Amygdala (tissue), 56 donors: ENCODE measurements at places on chromosomes 4 and X.

- no peak for DNase-seq
Measured at GRCh38 chr4:104979083-104979760, 167.5 kb upstream of the TET2 start.

DNA sequence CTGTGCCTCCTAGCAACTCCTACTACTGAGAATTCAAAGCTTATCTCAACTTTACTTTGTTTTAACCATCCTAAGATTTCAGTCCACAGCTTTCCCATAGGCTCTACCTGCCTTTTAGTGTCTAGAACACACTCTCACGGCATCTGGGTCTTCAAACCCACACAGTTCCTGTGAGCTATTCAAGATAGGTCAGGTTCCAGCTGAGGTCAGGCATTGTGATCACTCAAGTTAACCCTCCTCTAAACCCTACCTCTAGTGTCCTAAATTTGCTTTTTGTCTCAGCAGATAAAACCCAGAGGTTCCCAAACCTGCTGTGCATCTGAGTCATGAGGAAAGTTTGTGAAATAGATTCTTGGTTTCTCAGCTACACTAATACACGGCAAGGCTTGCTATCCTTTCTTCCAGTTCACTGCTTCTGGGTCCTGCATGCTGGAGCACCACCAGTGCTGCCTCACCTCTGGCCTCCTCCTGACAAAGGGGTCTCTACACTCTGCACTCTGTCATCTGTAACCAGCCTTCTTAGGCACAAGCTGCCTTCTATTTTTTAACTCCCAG, 324.6 kb upstream of the MAGEB2 start:
- no peak for DNase-seq

GRCh38 chr4:7004331-7004730, 38.8 kb upstream of the TADA2B start:
- DNase-seq = no peak

GRCh38 chrX:40496728-40497127, 84.0 kb upstream of the ATP6AP2 start:
- peak; percentile 14 for DNase-seq

DNA sequence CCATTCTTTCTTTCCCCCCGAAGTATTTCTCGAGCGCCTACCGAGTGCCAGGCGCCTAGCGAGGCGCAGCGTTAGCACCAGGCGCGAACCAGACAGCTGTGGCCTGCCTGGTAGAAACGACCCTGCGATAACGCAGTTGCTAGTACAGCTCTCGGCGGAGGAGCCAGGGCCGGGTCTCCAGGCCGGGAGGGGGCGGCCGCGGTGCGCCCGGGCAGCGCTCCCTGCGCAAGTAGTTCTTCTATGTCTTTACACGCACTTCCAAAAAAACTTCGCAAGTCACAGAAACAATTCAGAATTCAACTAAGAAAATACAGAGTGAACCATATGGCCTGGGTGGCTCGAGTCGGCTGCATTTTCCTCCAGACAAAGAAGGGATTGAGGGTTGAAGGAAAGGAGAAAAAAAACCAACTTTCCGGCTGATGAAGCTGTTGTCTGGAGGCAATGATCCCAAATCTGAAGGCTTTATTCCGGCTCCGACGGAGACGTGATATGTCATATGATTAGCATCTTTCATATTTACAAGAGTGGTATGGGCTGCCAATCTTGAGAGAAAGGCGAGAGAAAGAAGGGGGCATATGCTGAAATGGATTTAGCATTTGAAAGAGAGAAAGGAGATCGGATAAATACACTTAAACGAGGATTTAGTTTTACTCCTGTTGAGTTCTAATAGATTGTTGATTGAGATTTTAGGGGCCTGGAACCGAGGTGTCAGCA, 7.2 kb upstream of the NEUROG2 start:
- DNase-seq = peak; percentile 9

DNA sequence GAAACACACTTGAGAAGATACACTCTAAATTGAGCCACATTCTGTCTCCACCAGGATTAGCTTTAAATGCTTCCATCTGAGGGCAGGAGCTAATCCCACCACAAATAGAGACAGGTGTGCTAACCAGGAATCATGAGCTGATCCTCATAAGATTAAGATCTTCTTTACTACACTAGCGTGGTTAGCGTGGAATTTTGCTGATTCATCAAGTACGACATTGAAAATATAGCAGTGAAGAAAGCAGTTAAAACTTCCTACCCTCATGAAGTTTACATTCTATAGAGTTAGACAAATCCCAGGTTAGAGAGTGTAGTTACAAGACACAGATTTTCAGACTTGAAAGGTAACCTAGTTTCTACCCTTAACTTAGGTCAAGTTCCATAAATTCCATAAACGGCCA, 5.3 kb upstream of the APELA start:
- no peak for DNase-seq

DNA sequence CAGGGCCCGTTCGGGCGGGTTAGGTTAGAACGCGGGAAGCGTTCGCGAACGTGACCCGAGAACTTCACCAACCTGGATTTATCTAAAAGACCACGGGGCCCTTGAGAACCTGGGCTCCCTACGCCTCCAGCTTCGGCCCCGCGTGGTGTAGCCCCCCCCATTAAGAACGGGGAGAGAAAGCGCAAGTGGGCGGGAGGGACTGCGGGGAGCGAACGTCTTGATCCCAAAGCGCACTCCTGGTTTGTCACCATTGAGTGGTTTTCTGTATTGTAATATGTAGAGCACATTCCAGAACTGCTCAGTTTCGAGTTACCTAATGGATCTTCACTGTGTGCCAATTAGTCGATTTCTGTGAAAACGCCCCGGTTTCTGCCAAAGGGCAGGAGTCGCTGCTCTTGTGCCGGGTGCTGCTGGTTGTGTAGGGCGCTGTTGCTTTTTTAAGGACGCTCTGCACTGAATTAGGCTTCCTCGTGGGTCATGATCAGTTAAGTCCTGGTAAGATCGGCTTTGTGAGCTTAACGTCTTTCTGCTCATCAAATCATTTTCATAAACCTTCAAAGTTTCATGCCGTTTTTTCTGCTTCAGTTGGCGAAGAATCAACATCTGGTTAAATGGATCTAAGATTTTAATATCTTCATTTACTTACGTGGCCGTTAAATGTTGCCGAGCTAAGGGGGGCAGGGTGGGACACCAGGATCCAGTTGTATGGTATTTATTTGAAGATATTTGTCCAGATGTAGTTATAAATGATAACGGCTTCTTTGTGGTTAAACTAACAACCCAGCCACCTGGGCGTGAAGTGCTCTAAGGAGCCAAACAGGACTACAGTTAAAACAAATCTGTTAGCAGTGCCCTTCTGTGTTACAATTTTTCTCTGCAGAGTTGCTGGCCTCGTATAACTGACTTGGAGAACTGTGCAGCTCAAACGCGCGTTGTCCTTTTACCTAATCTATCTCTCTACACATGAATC, 809 bp downstream of the MND1 start:
- no peak for DNase-seq

GRCh38 chr4:188727746-188728145, 588.5 kb downstream of the TRIML1 start:
- DNase-seq = no peak

DNA sequence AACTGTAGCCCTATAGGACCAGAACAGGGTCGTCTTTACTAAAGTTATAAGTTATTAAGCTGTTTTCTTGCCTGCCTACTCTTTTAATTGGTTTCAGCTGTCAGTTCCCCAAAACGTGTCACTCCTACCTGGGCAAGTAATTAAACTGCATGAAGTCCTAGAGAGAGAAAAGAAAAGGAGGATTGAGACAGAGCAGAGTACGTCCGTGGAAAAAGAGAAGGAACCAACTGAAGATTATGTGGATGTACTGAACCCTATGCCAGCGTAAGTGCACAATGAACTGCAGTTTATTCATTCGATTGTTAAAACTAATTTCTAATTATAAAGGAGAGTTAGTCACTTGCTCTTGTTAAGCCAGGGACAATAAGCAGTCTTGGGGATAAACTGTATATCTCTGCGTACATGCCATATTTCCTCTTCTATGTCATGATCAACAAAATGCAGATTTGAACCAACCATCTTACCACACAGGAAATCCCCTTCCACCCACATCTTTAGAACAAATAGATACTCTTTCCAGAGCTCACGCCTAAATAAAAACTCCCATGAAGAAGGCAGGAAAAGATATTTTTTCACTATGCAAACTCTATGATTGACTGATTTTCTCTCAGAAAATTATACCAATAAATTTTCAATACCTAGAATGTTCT, 22.8 kb downstream of the STAP1 start:
- no peak for DNase-seq

DNA sequence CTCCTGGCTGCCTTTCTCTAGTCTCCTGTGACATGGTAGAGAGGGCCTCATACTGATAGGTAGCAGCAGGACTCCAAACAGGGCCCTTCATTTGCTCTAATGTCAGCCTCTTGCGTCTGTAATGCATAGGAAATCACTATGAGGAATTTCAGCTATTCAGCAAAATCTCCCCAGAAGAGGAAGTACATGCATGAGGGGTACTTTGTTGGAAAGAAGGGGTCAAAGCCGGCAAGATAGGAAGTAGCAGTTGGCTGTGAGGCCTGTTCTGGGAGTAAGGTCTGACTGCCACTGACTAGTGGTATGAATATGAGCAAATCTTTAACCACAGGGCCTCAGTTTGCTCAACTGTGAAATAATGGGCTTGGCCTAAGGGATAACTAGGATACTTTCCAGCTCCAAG, 283.2 kb downstream of the ARHGAP10 start:
- DNase-seq = no peak

GRCh38 chr4:15781427-15782095, 3.4 kb downstream of the CD38 start:
- DNase-seq = no peak

GRCh38 chr4:53921856-53922255, 142.5 kb downstream of the CHIC2 start:
- DNase-seq = no peak

- DNase-seq = no peak
Measured at GRCh38 chrX:43870758-43871419, 11.4 kb downstream of the MAOB start.

GRCh38 chrX:53330331-53330730, 48.9 kb upstream of the IQSEC2 start:
- DNase-seq = peak; percentile 44

- no peak for DNase-seq
Measured at GRCh38 chr4:174316954-174317353, 33.2 kb downstream of the CEP44 start.

- no peak for DNase-seq
Measured at GRCh38 chr4:6474705-6475457, 2.5 kb upstream of the PPP2R2C start.

DNA sequence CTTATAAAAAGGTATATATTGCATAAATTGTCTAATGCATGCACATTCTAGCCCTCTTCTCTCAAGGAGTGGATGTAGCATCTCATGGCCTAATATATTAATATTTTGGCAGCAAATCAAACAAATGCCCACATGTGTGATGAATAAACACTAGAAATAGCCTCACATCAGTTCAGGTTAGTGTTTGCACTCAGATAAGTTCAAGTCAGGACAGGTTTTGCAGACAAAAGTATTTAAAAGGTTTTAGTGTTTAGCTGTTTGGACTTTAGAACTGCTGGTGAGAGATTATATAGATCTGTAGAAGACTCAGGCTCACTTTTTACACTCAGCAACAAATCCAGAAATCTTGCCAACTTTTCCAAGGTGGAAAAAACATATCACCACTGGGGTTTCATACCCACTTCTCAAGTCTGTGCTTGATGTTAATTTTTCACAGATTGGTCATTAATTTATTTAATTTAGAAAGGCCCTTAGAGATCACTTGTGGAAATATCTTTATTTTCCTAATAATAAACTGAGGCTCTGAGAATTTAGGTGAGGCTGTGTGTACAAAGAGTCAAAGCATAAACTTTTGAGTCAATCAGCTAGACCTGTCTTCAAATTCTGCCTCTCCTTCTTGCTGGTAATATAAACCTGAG, 362.6 kb downstream of the GASK1B start:
- no peak for DNase-seq

DNA sequence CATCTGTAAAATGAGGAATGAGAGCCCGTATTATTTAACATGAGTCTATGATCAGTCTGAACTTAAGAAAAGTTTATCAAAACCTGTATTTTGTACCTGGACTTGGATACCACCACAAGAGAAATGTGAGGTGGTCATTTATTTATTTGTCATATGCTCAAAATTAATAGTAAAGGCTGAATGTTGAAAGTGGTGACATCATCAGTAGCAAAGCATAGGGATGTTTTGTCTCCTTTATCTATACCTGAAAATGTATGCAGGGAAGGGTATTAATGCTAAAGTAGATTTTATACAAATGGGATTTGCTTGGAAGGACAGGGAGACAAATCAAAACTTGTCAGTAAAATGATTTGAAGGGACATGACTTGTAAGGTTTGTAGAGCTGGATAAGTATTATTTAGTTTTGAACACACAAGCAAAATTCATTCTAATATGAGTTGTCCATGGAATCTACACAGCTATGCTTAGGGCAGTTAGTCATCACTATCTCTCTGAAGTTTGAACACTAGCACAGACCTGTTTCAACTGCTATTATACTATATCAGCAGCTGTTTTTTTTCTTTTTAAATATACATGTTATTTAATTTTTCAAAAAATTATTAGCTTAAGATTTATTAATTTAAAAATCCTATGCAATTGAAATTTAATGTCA, 52.4 kb upstream of the GUCY1A1 start:
- DNase-seq = no peak

DNA sequence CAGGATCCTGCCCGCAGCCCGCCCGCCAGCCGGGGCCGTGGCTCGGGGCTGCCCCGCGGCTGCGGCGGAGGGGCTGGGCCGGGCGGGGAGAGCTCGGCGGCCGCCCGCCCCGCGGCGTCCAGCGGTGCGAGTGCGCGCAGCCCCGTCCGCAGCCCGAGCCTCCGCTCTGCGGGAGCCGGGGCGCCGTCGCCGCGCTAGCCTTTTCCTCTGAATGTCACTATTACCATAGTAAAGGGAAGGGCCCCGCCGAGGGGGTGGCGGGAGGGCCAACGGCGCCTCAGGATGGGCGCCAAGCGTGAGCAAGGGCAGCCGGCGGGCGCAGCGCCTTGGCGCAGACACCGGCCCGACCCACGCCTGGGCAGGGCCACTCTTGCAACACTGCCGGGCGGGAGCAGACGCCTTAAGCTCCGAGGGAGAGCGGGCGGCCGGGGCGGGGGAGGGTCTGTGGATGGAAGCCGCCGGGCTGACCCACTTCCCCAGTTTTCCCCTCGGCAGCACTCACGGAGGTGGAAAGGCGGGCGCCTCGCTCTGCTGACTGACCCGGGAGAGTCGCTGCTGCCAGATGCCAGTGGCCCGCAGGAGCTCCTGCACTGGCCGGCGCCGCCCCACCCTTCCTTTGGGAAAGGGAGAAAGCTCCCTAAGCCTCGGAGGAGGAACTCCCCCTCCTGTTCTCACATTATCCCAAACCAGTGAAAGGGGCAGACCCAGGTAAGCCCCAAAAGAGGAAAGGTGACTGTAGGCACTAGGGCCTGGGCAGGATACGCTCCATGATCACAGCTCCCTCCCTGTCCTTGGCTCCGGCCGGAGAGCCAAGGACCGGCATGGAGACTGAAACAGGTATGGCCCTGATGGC, 329.4 kb downstream of the HNRNPD start:
- peak; percentile 32 for DNase-seq

- DNase-seq = no peak
Measured at GRCh38 chrX:68599256-68600152, 48.0 kb upstream of the STARD8 start.

- DNase-seq = no peak
Measured at GRCh38 chrX:19810006-19810774, 77.2 kb downstream of the SH3KBP1 start.
